ENCODE measurements at places on chromosomes 3 and 15.

GRCh38 chr3:23767546-23767945, 38.2 kb upstream of the UBE2E1 start:
- no peak for DNase-seq

DNA sequence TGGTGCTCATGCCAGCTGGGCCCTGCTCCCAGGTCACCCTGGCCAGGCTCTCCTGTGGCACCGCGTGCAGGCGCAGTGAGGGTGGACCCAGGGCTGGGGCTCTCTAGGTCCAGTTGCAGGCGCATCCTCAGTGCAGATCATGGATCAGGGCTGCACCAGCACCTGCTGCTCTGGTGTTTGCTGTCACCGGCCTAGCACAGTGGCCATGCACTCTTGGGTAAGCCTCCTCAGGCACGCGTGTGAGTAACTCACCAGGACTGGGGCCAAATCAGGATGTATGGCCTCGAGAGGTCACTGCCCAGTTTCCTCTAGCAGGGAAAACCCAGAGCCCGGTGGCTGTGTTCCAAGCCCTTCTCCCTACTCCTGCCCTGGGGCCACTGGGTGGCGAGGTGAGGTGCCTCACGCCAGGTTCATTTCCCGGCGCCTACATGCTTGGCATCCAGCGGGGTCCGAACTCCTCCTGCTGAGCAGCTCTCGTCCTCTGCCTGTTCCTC, 45.5 kb upstream of the SLC41A3 start:
- no peak for DNase-seq

- DNase-seq: no peak
Measured at GRCh38 chr15:31489801-31490646, 163.4 kb downstream of the KLF13 start.

DNA sequence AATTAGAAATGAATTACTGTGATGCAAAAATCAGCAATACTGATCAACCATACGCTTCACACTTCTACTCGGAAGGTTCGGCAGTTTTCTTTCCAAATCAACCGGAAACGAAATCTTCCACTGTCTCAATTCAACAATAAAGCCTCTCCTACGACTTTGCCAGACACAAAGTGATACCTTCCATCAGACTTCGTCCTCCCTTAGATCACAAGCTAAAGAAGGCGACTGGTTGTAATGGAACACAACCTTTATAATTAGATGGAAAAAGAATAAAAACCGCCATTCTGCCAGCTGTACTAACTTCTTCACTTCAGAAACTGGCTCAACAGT, 618 bp downstream of the PARL start:
- DNase-seq: no peak

GRCh38 chr3:29568355-29568754, 287.5 kb downstream of the RBMS3 start:
- no peak for DNase-seq

DNA sequence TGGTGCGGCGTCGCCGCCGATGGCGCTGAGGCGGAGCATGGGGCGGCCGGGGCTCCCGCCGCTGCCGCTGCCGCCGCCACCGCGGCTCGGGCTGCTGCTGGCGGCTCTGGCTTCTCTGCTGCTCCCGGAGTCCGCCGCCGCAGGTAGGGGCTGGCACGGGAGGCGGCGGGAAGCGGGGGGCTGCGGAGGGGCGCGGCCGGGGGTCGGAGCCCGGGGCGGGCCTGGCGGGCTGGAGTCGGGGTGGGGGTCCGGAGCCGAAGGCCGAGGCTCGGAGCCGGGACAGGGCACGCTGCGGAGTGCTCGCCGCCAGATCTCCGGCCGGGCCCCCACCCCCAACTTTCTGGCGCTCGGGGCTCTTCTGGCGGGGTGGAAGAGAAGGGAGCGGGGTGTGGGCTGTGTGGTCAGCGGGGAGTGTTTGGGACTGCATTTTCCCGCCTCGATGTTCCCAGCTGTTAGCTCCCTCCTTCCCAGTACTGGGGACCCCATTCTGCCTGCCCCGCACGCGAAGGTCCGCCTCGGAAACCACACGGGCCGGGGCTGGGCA, 299 bp downstream of the TYRO3 start:
- no peak for DNase-seq

GRCh38 chr3:39216176-39216790, 23.9 kb upstream of the XIRP1 start:
- DNase-seq: no peak

- DNase-seq: no peak
Measured at GRCh38 chr15:101608201-101608600, 44.0 kb downstream of the TM2D3 start.

DNA sequence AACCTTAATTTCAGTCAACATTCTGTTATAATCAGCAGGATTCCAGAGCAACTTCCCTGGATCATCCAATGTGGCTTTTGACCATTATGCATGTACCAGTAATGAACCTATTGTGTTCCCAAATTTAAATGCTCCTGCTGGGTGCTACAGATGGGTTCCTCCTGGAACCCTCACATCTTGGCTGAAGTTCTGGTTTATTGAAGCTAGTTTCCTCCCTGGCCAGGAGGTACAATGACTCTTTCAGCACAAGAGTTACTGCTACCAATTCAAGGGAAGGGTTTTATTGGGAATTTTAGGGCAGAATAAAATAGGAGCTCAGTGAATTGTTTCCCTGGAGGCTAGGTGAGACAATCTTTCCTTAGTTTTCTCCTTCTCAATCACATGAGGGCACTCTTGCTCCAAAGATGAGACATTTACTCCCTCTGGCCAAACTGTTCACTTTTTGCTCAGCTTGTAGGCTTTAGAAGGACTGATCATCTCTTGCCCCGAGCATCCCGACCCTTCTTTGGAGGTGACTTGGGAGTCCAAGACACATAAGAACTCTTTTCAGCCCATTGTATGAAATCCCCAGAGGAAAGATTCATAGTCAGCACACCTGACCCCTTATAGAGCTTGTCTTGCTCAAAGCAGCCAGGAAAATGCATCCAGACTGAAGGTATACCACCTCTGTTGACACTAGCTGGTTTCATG, 8.8 kb upstream of the NPHP3 start:
- no peak for DNase-seq

DNA sequence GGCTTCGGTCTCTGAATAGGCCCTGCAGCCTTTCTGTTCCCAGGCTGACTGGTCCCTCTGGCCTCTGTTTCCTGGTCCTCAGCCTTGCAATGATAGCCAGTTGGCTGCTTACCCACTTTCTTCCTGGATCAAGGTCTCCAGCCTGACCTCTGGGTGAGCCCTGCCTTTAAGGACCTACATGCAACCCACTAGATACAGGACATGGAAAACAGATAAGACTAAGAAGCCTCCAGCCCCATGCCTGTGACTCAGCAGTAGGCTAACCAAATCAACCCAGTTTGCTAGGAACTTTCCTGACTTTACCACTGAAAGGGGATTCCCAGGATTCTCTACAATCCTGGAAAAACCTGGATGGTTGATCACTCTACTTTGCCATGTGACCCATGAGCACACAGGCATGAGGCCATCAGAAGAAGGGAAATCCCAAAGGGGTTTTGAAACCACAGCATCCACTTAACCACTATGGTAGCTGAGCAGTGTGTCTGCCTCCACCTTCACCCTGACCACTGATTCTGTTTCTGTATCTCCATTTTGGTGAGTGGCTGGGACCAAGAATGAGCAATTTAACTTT, 188.1 kb downstream of the CHST2 start:
- DNase-seq: no peak
